ENCODE measurements at places on chromosomes 12 and 14.

DNA sequence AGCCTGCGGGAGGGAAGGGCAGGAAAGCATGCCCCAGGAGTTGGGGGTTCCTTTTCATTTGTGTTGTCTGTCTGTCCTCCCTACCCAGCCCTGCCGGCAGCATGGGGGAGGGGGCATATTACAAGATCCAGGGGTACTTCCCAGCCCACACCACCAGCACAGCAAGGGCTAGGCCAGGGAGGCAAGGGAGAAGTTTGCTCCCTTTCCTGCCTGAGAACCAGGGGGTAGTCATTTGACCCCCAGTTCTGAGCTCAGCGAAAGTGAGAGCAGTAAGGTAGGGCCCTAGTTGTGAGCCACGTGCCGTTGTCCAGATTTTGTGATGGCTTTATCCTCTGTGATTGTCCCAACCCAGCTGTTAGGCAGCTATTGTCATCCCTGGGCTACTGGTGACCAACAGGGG, 364.7 kb downstream of the BCL11B start:
- DNase-seq: no peak

GRCh38 chr12:26938701-26939062, 412 bp downstream of the FGFR1OP2 start:
- no peak for DNase-seq

DNA sequence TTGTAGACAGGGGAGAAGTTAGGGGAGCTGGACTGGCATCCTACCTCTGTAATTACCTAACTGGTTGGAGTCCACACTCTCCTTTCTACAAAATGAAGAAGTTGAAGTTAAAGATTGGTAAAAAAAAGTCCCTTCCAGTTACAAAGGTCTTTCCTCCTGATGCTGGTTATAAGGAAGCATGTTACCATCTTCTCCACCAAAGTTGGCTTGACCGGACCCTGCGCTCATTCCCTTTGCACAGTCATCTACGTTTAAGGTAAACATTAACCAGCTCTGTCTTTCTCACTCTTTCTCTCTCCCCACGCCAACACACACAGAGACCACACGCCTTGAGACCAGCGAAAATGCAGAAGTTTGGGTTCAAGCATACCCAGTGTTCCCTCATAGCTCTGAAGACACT, 11.9 kb downstream of the FBLN5 start:
- DNase-seq: no peak

DNA sequence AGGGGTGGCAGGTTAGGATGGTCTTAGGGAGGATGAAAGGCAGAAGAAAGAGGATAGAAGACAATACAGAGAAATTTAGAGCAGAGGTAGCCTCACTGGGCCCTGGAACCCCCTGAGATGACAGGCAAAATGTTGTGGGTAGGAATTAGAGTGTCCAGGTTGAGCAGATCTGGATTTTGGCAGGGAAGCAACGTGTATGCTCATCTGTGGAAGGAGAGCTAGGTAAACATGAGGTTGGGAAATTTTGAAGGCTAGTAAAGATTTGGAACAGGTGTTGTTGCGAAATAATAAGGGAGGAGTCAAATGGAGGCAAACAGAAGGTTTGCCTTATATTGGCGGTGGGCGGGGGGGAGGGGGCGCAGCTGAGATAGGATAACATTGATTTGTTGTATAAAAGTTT, 5.3 kb downstream of the HSD17B6 start:
- DNase-seq: no peak

DNA sequence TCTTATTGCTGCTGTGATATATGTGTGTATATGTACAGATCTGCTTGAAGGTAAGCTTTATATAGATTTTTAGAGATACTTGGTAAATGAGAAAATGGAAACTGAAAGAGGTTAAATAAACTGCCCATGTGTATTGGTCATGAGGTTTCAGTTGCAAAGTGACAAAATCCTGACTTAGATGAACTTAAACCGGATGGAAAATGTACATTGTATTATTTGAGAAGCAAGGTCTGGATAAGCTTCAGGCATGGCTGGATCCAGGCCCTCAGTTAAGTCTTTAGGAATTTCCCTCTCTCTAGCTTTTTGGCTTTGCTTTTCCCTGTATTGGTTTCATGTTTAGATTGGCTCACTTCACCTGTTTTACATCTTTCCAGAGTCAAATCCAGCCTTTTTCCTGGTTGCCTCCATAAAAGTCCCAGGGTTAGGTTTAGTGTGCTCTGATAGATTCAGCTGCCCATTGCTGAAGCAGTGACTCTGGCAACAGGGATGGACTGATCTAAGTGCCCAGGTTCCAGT, 21.0 kb upstream of the MAP1LC3B2 start:
- DNase-seq: no peak

GRCh38 chr12:79973801-79974200, 38.9 kb upstream of the PPP1R12A start:
- DNase-seq: no peak

DNA sequence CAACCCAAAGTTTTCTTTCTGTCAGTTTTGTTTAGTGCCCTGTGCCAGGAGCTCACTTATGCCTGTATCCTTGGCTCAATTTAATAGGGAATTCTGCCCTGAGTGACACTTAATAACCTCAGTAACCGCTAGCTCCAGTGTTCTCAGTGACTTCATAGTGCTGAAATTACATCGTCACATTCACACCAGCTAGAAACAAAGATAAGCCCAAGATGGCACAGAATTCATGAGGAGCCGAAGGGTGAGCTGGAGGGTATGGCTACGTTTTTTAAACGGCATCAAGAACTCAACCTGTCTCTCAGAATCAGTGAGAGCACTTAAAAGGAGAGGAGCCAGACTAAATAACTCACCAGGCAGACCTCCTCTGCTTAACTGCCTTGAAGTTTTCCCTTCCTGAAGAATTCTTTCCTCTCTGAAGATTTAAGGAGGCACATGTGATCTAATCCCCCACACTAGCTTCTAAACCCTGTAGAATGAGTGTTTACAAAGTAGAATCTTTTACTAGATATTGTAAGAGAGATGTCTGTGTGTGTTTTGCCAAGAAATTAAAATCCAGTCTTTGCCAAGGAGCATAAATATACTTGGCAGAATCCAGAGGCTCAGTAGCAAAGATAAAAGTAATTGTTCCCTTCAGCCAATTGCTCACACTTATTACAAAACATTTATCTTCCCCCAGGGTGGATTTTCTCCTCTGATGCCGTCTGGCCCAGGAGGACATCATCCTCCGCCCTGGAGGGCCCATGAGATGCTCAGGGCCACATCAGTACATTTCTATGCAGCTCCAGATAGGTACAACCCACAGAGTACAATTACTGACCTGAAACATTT, 37.3 kb downstream of the PTGER2 start:
- DNase-seq: no peak

- no peak for DNase-seq
These were observed 15.6 kb downstream of the JDP2 start for GRCh38 chr14:75443203-75443969.

DNA sequence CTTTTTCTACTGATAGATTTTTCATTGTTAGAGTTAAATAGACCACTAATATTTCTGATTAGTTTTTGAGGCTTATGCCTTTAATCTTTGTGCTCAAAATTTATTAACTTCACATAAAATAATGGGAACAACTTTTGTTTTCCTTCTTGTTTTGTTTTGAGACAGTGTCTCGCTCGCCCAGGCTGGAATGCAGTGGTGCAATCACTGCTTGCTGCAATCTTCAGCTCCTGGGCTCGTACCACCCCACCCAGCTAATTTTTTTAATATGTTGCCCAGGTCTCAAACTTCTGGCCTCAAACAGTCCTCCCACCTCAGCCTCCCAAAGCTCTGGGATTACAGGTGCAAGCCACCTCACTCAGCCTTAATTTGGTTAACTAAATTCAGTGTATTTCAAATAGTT, 16.8 kb downstream of the SCFD1 start:
- DNase-seq: no peak

Data from activated T-helper 1 cell treated with anti-CD3 and anti-CD28 coated beads, Interleukin-2, amount 50 U/mL, for 16 hours (primary cell).